ENCODE measurements at places on chromosomes 3 and 15.

DNA sequence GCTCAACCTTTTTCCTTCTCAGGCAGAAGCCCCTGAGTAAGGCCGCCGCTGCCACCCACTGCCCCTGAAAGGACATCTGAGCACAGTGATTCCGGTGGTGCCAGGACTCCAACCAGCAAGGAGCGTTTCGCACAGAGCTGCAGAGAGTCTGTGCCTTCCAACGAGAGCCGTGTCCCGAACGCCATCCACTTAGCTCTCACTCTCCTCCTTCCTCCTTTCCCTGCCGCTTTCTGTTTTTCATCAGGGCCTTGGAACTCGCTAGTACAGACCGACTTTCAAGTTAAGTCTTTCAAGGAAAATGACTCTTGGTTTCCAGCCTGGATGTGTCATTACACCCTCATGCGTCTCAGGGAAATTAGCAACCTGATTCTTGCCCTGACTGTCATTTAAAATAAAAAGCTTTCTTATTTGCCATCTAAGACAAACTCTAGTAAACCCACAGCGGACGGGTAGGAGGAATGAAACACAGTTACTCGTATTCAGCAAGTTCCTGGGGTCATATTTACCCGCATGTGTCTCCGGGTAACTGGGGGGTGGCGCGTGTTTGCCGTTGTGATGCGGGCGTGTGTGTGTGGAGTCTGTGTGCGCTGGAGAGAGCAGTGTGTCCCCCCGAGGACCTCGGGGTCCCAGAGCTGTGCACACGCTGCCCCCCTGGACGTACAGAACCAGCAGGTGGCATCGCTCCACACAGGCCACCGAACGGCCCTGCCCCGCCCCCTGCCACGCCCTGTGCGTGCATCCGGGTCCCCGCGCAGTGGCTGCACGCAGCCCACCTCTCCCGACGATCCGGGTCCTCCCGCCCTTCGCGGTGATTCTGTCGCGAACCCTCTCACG is 30.4 kb upstream of the ALDH1A3 start:
- DNase-seq, result peak; percentile 88

GRCh38 chr3:116059421-116060096 is 385.7 kb downstream of the LSAMP start:
- DNase-seq, result peak; percentile 79

DNA sequence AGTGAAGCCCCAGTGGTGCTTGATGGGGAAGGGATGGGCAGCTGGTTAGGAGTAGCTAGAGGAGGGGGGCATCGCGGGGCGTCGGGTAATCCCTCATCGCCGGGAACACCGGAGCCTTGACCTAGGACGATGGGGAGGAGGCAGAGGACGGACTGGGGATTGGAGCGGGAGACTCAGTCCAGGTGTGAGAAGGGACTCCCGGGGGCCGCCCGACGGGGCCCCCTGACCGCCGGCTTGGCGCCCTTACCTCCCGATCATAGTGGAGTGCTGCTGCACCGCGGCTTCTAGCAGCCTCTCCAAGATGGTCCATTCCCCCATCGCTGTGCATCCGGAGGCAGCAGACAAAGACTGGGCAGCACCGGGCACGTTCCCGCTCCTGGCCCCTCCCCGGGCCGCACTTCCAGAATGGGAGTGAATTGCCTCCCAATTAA is 612 bp downstream of the GJD2 start:
- DNase-seq, result peak; percentile 22

DNA sequence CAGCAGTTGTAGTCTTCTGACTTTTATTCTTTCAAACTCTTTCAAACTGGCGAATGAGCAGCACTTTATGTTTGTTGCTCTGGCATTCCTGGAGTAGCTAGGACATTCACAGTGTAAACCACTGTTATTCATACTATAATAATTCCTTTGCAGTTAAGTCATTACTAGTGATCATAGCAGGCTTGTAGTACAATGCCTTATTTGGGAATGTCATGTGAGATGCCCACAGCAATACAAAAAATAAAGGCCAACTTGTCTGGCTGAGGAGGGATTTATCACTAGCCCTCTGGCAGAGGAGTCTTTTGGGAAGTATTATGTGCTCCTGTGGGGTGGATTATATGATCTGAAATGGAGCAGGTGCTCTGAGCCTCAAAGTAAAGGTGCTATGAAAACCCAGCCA is 197.2 kb downstream of the VGLL3 start:
- peak; percentile 30 for DNase-seq

DNA sequence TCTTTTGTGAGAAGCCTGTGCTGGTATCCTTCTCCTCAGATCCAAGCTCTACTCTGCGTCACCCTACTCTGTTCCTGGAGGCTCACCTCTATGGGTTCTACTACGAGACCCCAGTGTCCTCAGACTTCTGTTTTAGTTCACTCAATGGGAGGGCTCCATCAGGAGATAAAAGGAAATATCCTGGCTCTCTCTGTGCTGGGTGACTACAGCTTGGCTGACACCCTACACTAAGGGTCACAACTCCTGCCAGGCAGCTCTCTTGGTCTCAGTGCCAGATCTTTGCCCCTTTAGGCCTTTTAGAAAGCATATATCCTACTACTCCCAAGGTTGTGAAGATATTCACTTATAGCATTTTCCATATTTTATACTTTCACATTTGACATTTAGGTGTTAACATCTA is 46.5 kb downstream of the SPG11 start:
- DNase-seq, result no peak

DNA sequence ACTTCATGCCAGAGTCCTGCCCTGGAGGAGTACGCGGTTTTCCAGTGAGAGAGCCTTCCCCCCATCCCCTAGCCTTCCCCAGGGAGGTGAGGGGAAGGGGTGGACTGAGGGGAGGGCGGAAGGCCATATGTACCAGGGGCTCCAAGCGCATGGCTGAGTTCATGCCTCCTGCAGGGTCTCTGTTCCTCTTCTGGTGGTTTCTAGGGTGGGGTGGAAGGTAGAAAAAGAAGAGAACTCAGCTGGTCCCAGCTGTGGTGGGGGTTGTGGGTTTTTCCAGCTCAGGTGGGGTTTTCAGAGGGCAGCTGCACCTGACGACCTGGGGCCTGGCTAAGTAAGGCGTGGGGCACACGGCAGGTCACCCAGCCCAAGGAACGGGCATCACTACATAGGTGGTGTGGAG is 10.7 kb upstream of the IQSEC1 start:
- no peak for DNase-seq

DNA sequence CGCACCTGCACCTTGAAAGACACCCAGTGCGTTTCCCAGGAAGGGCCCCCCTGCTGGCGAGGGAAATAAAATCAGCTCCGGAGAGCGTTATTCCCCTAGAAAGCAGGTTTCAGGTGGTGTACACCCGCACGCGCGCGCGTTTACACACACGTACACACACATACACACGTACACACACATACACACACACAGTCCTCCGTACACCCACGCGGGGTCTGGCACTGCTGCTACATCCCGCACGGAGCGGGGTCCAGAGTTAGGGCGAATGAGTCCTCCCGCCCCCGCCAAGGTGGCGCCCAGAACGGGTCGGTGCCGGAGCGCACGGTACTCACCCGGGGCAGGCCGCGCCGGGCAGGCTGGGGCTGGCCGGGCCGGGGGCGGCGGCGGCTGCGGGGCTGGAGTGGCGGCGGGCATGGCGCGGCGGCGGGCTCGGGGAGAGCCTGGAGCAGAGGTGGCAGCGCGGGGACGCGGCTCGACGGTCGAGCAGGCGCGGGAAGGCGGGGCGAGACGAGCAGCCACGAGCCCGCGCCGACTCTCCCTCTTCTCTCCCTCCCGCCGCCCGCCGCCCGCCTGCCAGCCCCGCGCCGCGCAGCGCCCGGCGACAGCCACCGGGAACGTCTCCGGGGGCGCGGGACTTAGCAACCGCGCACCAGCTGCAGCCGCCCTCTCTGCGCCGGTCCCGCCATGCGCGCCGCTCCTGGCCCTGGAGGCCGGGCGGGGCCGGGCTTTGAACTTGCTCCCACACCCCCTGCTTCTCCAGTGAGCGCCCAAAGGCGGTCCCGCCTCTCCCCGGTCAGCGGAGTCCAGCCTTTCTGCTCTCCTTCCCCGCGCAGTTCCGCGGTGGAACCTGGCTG is at the start of gene DCLK3:
DCLK3 (minus strand) TSS at position 704 of the 854 bp plus-strand sequence; CDS start at position 414, 290 bp downstream.
- DNase-seq, result peak; percentile 71
